ENCODE measurements at places on chromosomes 1 and 21. TPM values are rescaled to one million over a fixed set of nuclear protein-coding genes. Genes with fewer than 3 reads are reported as not detected.

- no peak for DNase-seq
Measured at GRCh38 chr1:157233131-157233530, 94.9 kb upstream of the ETV3 start.

- DNase-seq, result no peak
Measured at GRCh38 chr1:9211291-9211811, 23.2 kb upstream of the H6PD start.

DNA sequence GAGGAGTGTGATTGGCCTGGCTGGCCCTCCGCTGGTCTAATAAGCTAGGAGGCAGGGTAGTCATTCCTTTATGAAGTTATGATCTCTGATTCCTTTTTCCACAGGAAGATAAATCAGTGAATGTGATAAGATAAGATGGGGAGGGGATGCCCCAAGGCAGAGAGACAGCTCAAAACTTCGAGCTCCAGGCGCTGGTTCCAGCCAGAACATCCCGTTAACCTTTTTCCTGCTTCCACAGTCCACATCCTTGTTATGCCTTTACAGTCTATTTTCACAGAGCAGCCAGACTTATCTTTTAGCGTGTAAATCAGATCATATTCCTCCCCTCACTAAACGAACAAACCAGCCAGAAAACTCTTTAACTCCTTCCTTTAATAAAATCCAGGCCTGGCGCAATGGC is 38.5 kb upstream of the BMP8B start:
- no peak for DNase-seq

DNA sequence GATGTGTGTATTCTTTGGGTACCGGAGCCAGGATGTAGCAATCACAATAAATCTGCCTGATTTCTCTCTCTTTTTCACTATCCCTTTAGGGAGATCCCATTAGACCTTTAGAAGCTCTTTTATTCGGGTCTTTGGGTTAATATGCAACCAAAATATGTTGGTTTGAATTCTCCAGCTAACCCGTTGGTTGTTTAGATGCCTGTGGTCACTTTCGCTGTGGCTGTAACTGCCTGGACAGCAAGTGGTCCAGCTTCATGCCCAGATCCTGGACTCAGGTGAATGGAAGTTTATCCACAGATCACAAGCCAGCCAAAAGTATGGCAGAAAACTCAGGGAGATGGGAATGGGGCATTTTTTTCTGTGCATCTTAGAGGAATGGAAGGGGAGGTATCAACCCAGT is 12.3 kb downstream of the KAZN start:
- DNase-seq, result no peak

- DNase-seq, result no peak
Measured at GRCh38 chr1:15355968-15356625, 53.6 kb upstream of the EFHD2 start.

DNA sequence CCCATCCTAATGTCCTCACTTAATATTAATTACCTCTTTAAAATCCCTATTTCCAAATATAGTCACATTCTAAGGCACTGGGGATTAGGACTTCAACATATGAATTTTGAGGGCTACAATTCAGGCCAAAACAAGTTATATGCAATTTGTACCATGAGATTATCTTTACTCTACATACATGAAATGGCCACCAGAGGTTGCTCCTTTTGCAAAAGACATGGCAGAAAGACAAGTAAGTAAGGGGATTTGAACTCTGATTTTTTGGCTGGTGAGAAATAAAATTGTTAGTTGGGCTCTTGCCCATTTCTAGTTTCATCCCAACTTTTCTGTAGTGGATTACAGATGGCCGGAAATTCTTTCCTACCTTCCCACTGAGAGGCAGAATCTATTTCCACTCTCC is 4.8 kb upstream of the ALG6 start:
- DNase-seq, result no peak

GRCh38 chr1:23168079-23168444 is 594 bp downstream of the LUZP1 start:
- no peak for DNase-seq

Gene KIF14
- 1.5 TPM for total RNA-seq

All from esophagus squamous epithelium (tissue), 5 donors.